T-helper 1 cell treated with Interleukin-12 subunit alpha and Interleukin-12 subunit beta and Interleukin-4 antibody, amounts not matched to agents 30 ng/mL and 1 ng/mL, for 36 hours (primary cell): ENCODE measurements at places on chromosomes 1 and 21. TPM values are rescaled to one million over a fixed set of nuclear protein-coding genes. Genes with fewer than 3 reads are reported as not detected.

Gene HSD3B2
- not detected in 2 replicates for total RNA-seq

Gene GNAT2
- total RNA-seq, result 0.15 TPM in 1 of 2 replicates, not detected in the other

Gene IL20
- total RNA-seq, result not detected in 2 replicates

Gene CCDC190
- not detected in 2 replicates for total RNA-seq

Gene CYP4A22
- total RNA-seq, result not detected in 2 replicates

Gene HES2
- 0.63 and 1.1 TPM in 2 replicates for total RNA-seq

Gene HEYL
- total RNA-seq, result not detected in 2 replicates

Gene S100A9
- 2.4 and 3.9 TPM in 2 replicates for total RNA-seq

Gene PLK3
- total RNA-seq, result 92.2 and 93.2 TPM in 2 replicates

Gene KCNQ4
- total RNA-seq, result 0.88 and 1.0 TPM in 2 replicates

Gene KCNT2
- not detected in 2 replicates for total RNA-seq

Gene ARTN
- 0.32 and 0.85 TPM in 2 replicates for total RNA-seq

Gene RBBP5
- total RNA-seq, result 23.4 and 28.4 TPM in 2 replicates

Gene PTPN22
- 73.5 and 80.7 TPM in 2 replicates for total RNA-seq

Gene UBL4B
- not detected in 2 replicates for total RNA-seq

Gene CCDC24
- 1.8 and 1.9 TPM in 2 replicates for total RNA-seq

Gene LMX1A
- total RNA-seq, result not detected in 2 replicates

Gene NFASC
- total RNA-seq, result 0.12 and 0.20 TPM in 2 replicates

Gene GRHL3
- 0.12 and 0.59 TPM in 2 replicates for total RNA-seq

Gene KCND3
- not detected in 2 replicates for total RNA-seq

Gene KCNE1
- total RNA-seq, result 0.37 and 0.41 TPM in 2 replicates

Gene SH2D1B
- total RNA-seq, result not detected in 2 replicates

Gene RCSD1
- 131 and 132 TPM in 2 replicates for total RNA-seq

Gene LPAR3
- 1.0 and 2.3 TPM in 2 replicates for total RNA-seq

Gene OR14K1
- not detected in 2 replicates for total RNA-seq

Gene LRRC53
- total RNA-seq, result not detected in 2 replicates

Gene TMEM82
- not detected in 2 replicates for total RNA-seq

Gene ARHGEF16
- not detected in 2 replicates for total RNA-seq

Gene F13B
- not detected in 2 replicates for total RNA-seq
